ENCODE measurements at places on chromosomes 16 and 17.

GRCh38 chr17:33977729-33978514, 277.2 kb upstream of the CCL2 start:
- DNase-seq: no peak

GRCh38 chr17:80223142-80223815, 3.1 kb downstream of the SLC26A11 start:
- DNase-seq: no peak

DNA sequence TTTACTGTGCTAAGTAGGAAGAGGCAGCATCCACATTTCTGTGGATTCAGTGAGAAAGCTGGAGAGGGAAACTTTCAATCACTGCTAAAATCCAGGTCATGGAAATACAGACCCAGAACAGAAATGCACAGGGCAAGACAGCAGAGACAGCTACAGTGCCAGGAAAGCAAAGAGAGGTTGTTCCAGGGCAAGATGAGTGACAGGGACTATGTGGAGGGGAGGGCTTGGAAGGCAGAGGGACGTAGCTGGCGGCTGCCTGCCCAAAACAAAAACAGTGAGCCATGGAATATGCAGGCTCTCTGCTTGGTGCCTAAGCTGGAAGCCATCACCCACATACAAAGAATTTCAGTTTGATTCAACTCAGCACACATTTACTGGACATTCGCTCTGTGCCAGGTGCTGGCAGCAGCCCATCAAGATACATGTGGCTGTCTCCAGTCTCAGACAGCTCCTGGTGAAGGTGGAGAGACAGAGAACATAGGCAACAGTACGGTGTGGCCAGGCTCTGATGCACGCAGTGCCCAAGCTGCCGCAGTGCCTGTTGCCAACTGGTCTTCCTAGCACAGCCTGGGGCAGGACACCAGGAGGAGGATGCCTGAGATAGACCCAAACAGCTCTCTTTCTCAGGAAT, 88.7 kb downstream of the AIPL1 start:
- DNase-seq: no peak

DNA sequence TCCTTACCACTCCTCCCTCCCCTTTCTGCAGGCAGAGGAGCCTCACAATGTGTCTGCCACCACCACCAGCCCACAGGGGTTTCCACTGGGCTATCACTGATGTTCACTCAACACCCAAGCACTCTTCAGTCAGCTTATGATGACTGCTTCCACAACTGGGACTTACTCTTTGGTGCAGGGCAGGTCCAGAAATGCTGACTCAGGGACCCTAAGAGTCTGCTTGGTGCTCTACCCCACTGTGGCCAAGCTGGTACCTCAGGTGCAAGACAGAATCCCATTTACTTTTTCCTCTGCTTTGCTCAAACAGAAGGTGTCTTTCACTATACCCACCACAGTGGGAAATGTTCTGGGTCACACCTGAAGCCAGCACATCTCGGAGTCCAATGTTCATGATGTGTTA, 40.1 kb downstream of the ZNF267 start:
- no peak for DNase-seq

DNA sequence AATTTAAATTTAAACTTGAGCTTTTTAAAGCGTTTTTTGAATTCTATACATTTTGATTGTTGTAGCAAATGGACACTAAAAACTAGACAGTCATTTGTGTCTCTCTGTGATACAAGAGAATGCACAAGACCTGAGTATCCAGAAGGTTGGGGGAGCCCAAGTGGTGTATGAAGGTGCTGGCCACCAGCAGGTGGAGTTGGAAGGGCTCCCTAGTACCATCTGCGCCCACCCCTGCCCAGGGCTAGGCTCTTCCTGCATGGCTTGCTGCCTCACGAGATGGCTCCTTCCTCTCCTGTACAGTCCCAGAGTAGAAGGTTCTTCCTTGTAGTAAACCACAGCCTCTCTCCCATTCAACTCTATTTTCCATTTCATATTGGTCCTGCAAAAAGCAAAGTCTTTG, 17.0 kb downstream of the GID4 start:
- DNase-seq: no peak

- no peak for DNase-seq
Observed at GRCh38 chr16:23333831-23334456, 31.8 kb downstream of the SCNN1B start.
